ENCODE measurements at places on chromosomes 7 and 10.

- peak; percentile 11 for DNase-seq
Observed at GRCh38 chr10:42996588-42996987, 80.3 kb upstream of the RET start.

- DNase-seq, result no peak
Observed at GRCh38 chr10:12947741-12948140, 53.8 kb downstream of the CCDC3 start.

DNA sequence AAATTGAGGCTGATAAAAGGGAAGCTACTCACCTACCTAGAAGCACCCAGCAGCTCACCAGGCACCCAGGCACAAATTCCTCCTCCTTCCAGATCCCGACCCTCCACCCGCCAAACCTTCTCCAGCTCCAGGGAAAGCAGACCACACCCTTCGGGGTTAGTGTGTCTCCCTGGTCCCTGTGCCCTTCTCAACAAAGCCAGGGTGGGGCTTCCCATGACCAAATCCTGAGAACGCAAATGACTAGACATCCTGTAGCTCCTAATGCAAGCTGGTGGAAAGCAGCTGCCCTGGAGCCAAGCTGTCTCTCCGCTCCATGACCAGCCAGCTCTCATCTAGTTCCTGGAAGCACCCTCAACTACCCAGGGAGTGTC, 4.4 kb downstream of the TBX20 start:
- DNase-seq, result no peak

DNA sequence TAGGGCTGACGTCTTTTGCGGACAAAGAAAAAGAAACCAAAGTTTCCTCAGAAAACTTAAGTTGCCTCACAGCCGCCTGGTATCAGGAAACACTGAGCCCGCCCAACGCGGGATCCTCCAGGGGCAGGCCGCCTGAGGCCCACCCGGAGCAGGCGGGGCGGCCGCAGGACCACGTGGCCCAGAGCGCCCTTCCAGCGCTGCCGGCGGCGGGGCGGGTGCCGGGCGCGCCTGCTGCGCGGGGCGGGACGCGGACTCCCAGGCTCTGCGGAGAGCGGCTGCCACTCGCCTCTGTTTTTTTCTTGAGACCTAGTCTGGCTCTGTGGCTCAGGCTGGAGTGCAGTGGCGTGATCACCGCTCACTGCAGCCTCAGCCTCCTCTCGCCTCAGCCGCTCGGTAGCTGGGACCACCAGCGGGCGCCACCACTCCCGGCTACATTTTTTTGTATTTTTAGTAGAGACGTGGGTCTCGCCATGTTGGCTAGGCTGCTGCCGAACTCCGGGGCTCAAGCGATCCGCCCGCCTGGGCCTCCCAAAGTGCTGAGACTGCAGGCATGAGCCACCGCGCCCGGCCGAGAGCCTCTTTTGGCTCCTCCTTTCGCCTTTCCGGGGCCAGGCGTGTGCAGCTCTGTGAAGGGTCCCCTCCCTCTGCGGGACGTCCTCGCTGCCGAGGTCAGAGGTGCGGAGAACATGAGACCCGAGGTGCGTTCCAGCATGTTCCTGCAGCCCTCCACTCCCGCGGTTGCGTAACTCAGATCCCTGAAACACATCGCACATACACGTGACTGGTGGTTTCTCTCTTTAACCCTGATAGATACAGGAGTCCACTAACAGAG, 11.6 kb upstream of the HNRNPF start:
- no peak for DNase-seq

DNA sequence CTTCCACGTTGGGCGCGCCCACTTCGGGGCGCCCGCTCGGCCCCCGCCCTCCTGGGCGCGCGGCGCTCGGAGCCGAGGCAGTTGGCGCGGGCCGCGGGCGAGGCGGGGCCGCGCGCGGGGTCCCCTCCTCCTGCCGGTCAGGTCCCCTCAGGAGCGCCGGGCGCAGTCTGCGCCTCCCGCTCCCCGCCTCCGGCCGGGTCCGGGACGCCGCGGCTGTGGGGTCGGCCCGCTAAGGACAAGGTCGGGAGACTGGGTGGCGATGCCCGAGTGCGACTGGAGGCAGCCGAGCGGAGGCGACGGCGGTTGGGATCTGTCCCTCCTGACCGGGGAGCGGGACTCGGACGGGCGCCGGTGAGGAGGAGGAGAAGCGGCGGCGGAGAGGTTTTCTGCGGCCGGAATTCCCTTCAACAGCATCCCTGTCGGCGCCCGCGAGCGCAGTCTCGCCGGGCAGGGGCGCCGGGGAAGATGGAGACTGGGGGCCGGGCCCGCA, at the start of gene ATRNL1:
TSS of gene ATRNL1 (plus strand) at position 80 of the 490 bp plus-strand sequence. CDS start at position 466, 386 bp downstream.
- peak; percentile 63 for DNase-seq

DNA sequence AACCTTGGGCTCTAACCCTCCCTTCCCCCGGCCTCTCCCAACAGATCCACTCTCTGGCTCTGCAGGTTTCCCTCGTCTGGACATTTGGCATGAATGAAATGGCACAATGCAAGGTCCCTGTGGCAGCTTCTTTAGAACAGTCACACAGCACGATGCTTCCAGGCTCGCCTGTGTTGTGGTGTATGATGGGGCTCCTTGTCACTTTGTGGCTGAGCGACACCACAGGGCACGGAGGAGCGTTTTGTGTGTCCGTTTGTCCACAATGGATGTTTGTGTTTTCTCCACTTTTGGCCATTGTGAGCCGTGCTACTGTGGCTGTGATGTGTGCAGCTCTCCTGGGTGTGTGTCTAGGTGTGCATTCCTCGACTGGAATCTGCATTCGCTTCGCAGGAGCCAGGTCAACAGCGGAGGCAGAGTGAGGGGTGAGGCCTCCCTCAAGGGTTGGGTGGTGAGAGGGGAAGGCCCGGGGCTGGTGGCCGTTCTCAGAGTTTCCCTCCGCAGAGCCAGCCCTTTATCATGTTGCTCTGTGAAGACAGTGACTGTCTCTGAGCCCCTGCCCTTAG, 22.3 kb upstream of the SHH start:
- DNase-seq, result no peak

DNA sequence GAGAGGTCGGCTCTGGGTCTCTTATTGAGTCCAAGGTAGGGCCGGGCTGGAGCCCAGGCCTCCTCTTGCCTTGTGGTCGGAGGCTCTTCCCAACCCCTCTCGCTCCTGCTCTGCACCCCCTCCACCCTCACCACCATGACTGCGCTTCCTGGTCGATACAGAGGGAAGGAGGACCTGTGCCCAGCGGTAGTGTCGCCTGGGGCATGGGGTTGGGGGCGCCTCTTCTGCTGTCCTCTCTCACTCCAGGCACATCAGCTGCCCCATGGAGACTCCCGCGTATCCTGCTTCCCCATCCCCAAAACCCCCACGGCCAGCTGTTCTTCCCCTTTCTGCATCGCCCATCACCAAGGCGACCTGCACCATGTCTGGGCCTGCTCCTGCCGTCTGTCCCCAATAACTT, 44.4 kb downstream of the TMEM270 start:
- no peak for DNase-seq

DNA sequence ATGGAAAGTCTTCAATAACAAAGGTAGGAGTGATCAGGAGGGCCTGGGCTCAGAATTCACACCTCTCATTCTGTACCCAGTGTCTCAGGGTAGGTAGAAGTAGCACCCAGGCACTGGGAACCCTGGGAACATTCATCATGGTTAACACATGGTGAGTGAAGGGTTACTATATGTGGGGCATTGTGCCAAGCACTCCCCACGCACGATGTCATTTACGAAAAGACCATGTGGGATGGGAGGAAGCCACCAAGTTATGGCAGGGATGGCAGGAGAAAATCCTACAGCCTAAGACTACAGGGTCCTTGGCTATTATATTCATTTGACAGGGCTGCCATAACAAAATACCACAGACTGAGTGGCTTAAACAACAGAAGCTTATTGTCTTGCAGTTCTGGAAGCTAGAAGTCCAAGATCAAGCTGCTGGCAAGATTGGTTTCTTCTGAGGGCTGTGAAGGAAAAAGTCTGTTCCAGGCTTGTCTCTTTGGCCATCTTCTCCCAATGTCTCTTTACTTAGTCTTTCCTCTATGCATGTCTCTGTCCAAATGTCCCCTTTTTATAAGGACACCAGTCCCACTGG, 27.7 kb upstream of the DDIT4 start:
- no peak for DNase-seq

GRCh38 chr10:50027195-50027594, 39.0 kb downstream of the AGAP6 start:
- no peak for DNase-seq

GRCh38 chr7:29359482-29360093, 165.0 kb downstream of the CHN2 start:
- no peak for DNase-seq

DNA sequence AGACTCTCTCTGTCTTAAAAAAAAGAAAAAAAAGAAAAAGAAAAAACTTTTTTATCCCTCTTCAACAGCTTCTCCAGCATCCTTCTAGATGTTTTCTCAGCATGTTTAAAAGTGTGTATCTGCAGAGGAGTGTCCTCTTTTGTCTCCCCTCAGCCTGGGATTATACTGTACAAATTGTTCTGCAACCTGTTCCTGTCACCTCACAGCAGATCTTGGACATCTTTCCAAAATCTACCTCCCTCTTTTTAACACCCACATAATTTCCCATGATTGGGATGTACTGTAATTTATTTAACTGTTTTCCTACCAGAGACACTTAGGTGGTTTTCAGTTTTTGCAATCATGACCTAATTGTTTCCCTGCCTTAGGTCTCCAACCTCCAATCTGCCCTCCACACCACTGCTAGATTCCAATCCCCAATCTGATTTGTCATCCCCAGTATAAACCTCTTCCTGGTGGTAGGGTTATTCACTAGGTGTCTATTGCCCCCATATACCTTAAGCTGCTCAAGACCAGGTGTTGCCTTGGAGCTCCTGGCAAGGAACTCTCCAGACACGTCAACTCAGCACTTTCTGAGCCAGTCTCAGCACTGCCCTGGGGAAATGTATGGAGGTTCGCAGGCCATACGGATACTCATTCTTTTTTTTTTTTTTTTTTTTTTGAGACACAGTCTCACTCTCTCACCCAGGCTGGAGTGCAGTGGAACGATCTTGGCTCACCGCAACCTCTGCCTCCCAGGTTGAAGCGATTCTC, 17.6 kb upstream of the DDIT4 start:
- DNase-seq, result no peak

DNA sequence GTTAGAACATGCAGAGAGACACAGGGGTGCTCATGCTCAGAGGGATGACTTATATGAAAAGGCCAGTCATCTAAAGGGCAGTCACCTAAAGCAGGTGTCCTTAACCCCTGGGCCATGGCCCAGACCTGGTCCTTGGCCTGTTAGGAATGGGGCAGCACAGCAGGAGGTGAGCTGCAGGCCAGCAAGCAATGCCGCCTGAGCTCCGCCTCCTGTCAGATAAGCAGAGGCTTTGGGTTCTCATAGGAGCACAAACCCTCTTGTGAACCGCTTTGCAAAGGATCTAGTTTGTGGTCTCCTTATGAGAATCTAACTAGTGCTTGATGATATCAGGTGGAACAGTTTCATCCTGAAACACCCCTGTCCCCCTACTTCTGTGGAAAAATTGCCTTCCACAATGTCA, 14.5 kb downstream of the ANKRD7 start:
- DNase-seq, result no peak

- no peak for DNase-seq
Observed at GRCh38 chr7:120838281-120838682, 19.7 kb downstream of the TSPAN12 start.

- no peak for DNase-seq
Observed at GRCh38 chr7:26189697-26190096, 10.8 kb downstream of the HNRNPA2B1 start.

- DNase-seq, result no peak
Observed at GRCh38 chr7:158403013-158403821, 184.4 kb downstream of the PTPRN2 start.

DNA sequence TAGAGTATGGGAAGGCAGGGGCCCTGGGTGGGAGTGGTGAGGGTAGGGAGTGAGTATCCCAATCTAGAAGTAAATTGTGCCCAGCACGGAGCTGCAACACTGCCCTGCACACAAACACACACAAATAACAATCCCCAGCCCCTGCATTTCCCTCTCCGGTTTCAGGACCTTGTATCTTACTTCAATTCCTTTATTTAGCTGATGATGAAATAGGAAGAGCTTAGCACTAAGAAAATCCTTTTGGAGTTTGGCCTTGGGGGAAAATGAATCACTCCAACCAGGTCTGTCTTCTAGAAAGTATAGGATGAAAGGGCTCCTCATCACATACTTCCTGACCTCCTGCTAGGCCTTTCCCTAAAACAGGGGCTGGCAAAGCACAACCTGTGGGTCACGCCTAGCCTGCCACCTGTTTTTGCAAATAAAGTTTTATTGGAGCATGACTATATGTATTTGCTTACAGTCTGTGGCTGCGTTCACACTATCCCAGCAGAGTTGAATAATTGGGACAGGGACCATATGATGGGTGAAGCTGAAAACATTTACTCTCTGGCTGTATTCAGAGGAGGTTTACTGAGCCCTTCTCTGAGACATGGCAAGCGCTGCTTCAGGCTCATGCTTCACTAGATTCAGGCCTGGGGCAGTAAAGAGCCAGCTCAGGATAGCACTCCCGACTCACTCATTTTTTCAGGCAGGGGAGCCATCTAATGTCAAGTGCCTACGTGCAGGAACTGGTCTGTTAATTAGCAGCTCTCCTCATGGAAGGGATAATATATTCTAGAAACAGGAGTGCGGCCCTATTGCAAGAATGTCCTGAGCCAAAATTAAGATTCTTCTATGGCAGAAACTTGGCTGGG, 111.0 kb downstream of the EGFR start:
- DNase-seq, result no peak

DNA sequence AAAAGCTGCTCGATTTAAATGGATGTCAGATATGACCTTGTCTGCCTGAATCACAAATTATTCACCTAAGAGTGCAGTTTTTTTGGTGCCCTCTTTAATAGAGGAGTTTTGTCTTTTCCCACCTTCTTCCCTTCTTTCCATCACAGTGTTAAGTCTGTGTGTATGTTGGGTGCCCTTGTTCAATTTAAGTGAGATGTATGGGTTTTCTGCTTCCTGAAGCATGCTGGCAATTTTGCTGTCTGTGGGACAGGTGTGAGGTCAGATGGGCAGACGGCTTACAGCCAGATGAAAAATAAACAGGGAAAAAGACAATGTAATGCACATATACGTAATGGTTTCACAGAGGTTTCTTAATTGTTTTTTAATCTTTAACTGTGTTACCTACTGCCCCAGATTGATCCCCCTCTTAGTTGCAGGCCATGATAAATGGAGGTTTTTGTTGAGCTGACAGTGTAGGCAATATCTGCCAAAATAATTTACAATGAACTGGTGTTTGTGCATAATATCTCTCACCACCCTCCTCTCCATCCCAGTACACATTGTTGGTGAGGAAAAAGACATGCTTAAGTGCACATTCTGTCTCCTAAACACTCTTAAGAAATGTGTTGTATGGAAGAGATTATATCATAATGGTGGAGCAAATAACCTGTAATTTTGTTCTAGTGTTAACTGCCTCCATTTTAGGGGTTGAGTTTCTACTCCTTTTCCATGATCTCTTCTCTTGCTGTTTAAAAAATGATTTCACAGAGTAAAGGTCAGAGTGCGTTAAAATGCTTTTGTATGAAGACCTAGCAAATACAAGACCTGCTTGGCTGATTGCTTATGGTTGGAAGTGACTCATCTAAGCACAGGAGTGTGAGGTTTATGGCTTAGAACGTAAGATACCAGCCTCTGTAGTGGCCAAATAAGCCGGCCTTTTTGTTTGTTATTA, 123.9 kb downstream of the LRRC4 start:
- DNase-seq, result no peak

Data from 8988T (cell line).